Posterior vena cava (tissue), 2 donors: ENCODE measurements at places on chromosomes 3 and 15. TPM values are rescaled to one million over a fixed set of nuclear protein-coding genes. Genes with fewer than 3 reads are reported as not detected.

- DNase-seq = no peak
Observed at GRCh38 chr15:78414621-78415250, 23.3 kb upstream of the IREB2 start.

DNA sequence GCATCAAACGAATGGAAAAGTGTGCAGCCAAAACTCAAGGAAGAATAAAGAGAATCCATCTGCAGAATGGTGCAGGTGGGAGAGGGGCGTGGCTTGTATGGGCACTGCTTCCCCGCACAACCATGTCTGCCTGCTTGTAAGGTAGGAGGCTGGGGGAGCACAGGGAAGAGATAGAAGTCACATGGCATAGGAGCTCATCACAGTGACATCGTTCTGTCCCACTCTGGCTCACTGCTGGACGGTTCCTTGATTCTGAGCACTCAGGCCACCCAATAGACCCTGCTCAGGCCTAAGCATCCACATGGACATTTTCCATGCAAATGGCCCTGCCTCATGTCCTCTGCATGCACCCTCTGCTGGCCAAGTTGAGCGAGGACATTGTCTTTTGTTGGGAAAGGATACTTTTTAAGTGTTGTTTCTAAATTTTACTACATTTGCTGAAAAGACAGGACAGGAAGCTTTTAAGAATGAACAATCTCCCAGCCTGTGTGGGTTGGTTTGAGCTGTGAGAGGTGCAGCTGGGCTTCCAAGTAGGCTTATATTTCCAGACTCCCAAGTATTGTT is 3.1 kb downstream of the MYLK start:
- no peak for DNase-seq

- DNase-seq = no peak
Observed at GRCh38 chr3:73521734-73522336, 102.9 kb downstream of the PDZRN3 start.

GRCh38 chr3:86990734-86991481 is at the start of gene VGLL3:
Gene VGLL3, minus strand, starts transcription at chr3:86991149. Its CDS starts 406 bp downstream, at chr3:86990743.
- peak; percentile 95 for DNase-seq

DNA sequence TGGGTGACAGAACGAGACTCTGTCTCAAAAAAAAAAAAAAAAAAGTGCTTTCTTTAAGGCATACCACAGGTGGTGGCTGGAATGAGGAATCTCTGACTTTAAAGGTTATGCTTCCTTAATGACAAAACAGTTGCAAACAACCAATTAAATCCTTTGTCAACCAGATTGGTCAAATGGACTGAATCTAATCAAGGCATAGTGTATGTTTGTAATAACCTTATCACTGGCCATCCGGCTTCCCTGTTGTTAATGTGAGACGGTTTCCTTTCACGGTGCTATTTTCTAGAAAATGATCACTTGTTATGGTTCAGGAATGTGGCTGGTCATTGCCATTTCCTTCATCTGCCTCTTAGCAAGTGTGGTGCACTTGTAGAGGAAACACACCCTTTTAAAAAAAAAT is 75.9 kb downstream of the FLNB start:
- no peak for DNase-seq

DNA sequence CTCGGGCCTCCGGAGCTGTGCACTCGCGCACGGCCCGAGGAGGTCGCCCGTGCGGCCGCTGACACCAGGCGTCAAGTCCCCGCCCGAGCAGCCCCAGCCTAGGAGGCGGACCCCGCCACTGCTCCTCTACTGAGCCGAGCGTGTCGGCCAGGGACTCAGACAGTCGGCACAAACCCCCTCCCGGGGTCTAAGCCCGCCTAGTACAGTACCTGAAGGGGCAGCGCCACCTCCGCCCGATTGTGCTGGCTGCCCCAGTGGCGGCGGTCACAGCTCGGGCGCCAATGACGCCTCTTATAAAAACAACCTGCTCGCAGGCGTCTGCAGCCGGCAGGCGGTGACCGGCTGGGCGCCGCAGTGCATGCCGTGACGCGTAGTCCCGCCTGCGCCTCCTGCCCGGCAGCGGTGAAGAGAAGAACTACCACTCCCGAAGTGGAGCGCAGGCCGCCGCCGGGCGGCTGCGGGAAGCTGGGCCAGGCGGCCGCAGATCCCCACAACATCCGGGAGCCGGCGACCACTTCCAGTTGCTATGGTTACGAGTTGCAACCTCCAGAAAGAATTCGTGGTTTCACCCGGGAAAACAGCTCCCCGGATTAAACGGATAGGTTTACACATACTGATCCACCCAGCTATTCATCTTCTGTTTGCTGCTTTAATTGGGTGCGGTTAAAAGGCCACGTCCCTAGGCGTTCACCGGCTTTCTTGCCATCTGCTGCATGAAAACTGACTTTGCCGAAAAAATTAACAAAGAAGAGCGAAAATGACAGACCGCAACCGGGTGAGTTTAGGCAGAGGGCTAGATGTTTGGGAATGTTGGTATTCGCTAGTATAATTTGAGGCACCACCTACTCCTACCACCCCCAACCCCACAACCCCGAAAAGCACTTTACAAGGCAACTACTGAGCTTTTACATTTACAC is at the start of the genes CCPG1 and PIERCE2:
Gene CCPG1, minus strand, starts transcription at position 348 of the 917 bp plus-strand sequence. CDS start 18,935 bp downstream, outside the sequence.
Gene PIERCE2, plus strand, starts transcription at position 484 of the 917 bp plus-strand sequence. Its CDS starts 274 bp downstream, at position 758.
- DNase-seq = peak; percentile 97

The CCR3 gene
- not detected for total RNA-seq

The TUSC7 gene
- total RNA-seq = not detected

The CIB2 gene
- total RNA-seq = 5.1 TPM

The LRRN1 gene
- total RNA-seq = 0.65 TPM
